Ascending aorta (tissue), 2 donors: ENCODE measurements at places on chromosomes 7 and 10.
A peak's percentile ranks its signal among the peaks of the same experiment; 100 is the strongest.

GRCh38 chr10:132915411-132915810 lies 27.0 kb downstream of the CFAP46 start:
- no peaks in the 10 kb centered on the region for H3K36me3 ChIP-seq
- H3K4me3 ChIP-seq: no peak overlapping the region
- DNase-seq: peak; percentile 44
- no peak overlapping the region for H3K27ac ChIP-seq
- H3K27me3 ChIP-seq: no peaks in the 10 kb centered on the region

DNA sequence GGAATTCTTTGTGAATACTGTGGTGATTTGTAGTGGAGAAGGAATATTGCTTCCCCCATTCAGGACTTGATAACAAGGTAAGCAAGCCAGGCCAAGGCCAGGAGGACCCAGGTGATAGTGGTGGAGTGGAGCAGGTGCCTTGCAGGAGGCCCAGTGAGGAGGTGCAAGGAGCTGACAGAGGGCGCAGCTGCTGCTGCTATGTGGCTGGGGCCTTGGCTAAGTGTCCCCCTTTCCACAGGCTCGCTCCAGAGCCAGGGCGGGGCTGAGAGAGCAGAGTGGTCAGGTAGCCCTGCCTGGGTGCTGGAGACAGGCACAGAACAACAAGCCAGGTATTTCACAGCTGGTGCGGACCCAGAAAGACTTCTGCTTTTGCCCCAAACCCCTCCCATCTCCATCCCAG lies 162.9 kb downstream of the EGFR start:
- peaks cover 61% of the 10 kb centered on the region for H3K36me3 ChIP-seq
- DNase-seq: peak; percentile 43
- no peak overlapping the region for H3K27ac ChIP-seq
- H3K4me3 ChIP-seq: no peak overlapping the region
- H3K27me3 ChIP-seq: no peaks in the 10 kb centered on the region

- H3K4me1 ChIP-seq: no peaks in the 10 kb centered on the region
- no peaks in the 10 kb centered on the region for H3K27me3 ChIP-seq
- no peaks in the 10 kb centered on the region for H3K36me3 ChIP-seq
- no peak for DNase-seq
- H3K4me3 ChIP-seq: no peak overlapping the region
These were observed 557.0 kb upstream of the IGFBP3 start for GRCh38 chr7:46478046-46478445.

DNA sequence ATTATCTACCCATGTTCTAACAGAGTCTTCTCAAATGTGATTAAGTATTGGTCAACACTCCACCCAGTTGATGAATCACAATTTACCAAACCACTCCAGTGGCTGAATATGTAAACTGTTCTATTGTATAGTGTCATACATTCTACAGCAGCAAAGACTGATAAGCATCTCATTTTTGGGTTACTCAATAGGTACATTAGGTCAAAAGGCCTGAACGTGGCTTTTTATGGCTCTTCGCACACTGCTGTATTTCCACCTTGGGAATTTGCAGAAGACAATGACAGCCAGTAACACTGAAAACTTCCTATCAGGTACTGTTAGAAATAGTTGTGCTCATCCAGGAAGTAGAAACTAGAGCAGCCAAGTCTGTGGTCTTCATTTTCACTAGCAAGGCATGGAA lies 166.9 kb downstream of the GLI3 start:
- H3K4me1 ChIP-seq: no peaks in the 10 kb centered on the region
- no peak overlapping the region for H3K4me3 ChIP-seq
- no peaks in the 10 kb centered on the region for H3K27me3 ChIP-seq
- no peak for DNase-seq
- no peaks in the 10 kb centered on the region for H3K36me3 ChIP-seq

GRCh38 chr10:24951201-24952142 lies 934 bp downstream of the PRTFDC1 start:
- no peaks in the 10 kb centered on the region for H3K27me3 ChIP-seq
- H3K27ac ChIP-seq: peak overlapping the region; percentile 66
- DNase-seq: no peak
- H3K4me1 ChIP-seq: peaks cover 3% of the 10 kb centered on the region
- no peaks in the 10 kb centered on the region for H3K36me3 ChIP-seq

DNA sequence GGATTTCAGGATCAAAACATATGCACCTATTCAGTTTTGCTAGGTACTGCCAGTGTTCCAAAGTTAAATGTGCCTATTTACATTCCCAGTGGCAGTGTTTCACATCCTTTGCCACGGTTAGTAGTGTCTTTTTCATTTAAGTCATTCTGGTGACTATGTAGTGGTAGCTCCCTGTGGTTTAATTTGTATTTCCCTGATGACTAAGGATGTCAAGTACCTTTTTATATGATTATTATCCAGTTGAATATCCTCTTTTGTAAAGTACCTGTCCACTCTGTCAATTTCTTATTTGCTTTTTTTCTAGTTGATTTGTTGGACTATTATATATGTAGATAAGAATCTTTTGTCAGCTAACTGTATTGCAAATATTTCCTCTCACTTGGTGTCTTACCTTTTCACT lies 45.1 kb downstream of the TMEM60 start:
- no peak overlapping the region for H3K27ac ChIP-seq
- H3K27me3 ChIP-seq: no peaks in the 10 kb centered on the region
- no peak for DNase-seq
- H3K36me3 ChIP-seq: peaks cover 4% of the 10 kb centered on the region

- H3K4me1 ChIP-seq: no peaks in the 10 kb centered on the region
- H3K4me3 ChIP-seq: no peak overlapping the region
- DNase-seq: no peak
- H3K27ac ChIP-seq: no peak overlapping the region
- H3K27me3 ChIP-seq: no peaks in the 10 kb centered on the region
- no peaks in the 10 kb centered on the region for H3K36me3 ChIP-seq
These were observed 52.4 kb upstream of the ITGB1 start for GRCh38 chr10:33010132-33011037.

DNA sequence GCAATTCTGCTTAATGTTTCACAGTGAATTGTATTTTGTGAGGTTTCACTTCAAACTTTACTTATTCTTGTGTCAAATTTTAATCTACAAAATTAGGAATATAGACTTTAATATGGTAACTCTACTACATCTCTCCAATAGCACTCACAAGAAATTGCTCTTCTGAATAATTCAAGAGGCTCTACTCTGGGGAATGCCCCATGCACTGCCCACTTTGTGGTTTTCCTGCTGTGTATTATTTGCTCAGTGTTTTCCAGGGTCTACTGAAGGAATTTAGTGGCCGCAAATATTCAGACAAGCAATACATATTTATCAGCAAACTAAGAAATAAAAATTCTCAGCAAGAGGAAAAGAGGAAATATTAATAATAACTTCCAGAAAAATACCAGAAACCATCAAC lies 611.4 kb downstream of the TNS3 start:
- DNase-seq: no peak
- H3K36me3 ChIP-seq: no peaks in the 10 kb centered on the region
- no peaks in the 10 kb centered on the region for H3K4me1 ChIP-seq
- no peaks in the 10 kb centered on the region for H3K27me3 ChIP-seq
- H3K4me3 ChIP-seq: no peak overlapping the region

GRCh38 chr7:137655804-137656203 lies 191.0 kb downstream of the DGKI start:
- no peak overlapping the region for H3K27ac ChIP-seq
- H3K27me3 ChIP-seq: no peaks in the 10 kb centered on the region
- DNase-seq: no peak
- no peaks in the 10 kb centered on the region for H3K36me3 ChIP-seq
- H3K4me3 ChIP-seq: no peak overlapping the region

GRCh38 chr10:44619975-44620374 lies 235.1 kb upstream of the CXCL12 start:
- no peaks in the 10 kb centered on the region for H3K27me3 ChIP-seq
- no peak overlapping the region for H3K27ac ChIP-seq
- no peak for DNase-seq
- no peak overlapping the region for H3K4me3 ChIP-seq

- no peak for DNase-seq
- H3K27ac ChIP-seq: no peak overlapping the region
- H3K4me1 ChIP-seq: no peaks in the 10 kb centered on the region
- H3K4me3 ChIP-seq: peak overlapping the region; percentile 35
- H3K36me3 ChIP-seq: no peaks in the 10 kb centered on the region
- no peaks in the 10 kb centered on the region for H3K27me3 ChIP-seq
These were observed 1.5 kb downstream of the PIK3CG start for GRCh38 chr7:106866298-106867281.

- H3K27ac ChIP-seq: peak overlapping the region; percentile 55
- H3K4me1 ChIP-seq: peaks cover 12% of the 10 kb centered on the region
These were observed 10.6 kb downstream of the VIM start for GRCh38 chr10:17238445-17239291.
